ENCODE measurements at places on chromosomes 6 and 20.

DNA sequence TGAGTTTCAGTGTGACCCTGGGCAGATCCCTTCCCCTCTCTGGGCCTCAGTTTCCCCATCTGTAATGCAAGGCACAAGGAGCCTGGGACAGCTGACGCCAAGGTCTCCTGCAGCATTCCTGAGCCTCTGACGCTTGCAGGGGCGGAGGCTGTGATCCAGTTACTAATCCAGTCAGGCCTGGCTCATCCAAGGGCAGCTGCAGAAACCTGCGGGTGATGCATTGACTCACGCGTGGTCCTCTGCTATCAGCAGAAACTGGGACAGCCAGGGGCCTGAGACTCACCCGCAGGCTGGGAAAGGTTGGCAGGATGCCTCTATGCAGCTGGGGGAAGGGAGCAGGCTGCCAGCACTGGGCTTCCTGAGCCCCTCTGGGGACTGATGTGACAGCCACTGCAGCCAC is 65.0 kb upstream of the SIRPA start:
- no peaks in the 10 kb centered on the region for H3K36me3 ChIP-seq
- no peaks in the 10 kb centered on the region for H3K27me3 ChIP-seq
- no peak for DNase-seq
- no peak overlapping the region for H3K4me3 ChIP-seq

DNA sequence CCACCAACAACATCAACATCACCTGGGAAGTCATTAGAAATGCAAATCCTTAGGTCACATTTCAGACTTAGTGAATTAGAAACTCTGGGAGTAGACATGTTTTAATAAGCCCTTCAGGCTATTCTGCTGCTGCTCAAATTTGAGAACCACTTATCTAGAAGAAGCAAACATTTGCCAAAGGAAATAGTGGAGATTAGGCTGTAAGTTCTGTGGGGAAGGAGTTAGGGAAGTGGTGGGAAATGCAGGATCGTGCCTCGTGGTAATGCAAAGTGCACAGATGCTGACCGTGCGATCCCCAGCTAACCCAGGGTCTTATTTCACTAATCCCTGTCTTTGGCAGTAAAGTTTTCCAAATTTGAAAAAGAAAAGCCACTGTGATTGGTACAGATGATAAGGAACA is 328.5 kb downstream of the EPM2A start:
- no peak for DNase-seq
- no peaks in the 10 kb centered on the region for H3K36me3 ChIP-seq
- H3K4me3 ChIP-seq = no peak overlapping the region
- no peaks in the 10 kb centered on the region for H3K27me3 ChIP-seq

DNA sequence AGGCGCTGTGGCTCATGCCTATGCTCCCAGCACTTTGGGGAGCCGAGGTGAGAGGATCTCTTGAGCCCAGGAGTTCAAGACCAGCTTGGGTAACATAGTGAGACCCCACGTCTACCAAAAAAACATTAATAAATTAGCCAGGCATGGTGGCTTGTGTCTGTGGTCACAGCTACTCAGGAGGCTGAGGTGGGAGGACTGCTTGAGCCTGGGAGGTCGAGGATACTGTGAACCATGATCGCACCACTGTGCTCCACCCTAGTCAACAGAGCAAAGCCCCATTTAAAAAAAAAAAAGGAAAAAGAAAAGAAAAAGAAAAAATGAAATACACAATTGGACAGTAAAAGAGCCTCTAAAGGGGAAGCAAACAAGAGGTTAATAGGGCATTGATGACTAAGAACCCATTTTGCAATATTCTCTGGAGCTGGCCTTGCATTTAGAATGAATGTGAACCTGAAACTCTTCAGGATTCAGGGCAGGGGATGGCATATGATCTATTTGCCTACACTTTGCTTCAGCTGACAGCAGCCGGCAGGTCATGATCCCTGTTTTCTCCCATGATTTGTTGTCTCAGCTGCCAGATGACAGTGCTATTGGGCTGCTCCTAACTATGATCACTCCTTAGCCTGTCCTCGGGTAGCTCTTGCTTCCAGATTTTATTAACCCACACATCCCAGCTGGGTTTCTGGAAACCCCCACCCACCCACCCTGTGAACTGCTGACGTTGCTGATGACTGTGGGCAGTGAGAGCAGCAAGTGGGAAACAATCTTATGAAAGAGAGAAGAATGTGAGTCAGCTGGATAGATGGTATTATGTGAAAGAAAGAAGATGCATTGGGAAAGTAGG is 83.8 kb upstream of the ELOVL5 start:
- H3K36me3 ChIP-seq = no peaks in the 10 kb centered on the region
- no peak for DNase-seq
- H3K4me3 ChIP-seq = no peak overlapping the region

DNA sequence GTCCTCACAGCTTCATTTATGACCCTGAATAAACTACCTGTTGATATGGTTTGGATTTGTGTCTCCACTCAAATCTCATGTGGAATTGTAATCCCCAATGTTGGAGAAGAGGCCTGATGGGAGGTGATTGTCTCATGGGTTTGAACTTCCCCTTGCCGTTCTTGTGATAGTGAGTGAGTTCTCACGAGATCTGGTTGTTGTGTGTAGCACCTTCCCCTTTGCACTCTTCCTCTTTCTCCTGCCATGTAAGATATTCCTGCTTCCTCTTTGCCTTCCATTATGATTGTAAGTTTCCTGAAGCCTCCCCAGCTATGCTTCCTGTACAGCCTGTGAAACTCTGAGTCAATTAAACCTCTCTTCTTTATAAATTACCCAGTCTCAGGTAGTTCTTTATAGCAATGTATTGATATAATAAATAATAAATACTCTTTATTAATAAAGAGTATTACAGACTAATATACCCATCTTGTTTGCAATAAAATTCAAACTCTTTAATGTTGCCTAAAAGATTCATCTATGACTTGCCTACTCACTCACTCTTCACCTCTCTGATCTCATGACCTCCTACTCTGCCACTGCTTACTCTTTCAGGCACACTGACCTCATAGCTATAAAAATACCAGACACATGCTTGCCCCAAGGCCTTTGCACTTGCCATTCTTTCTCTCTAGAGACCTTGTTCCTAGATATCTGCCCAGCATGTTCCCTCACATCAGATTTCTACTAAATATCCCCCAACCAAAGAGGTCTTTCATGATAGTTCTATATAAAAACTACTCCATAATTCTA is 256.4 kb upstream of the MARCKS start:
- DNase-seq = no peak
- no peaks in the 10 kb centered on the region for H3K36me3 ChIP-seq
- no peak overlapping the region for H3K4me3 ChIP-seq
- no peaks in the 10 kb centered on the region for H3K4me1 ChIP-seq

DNA sequence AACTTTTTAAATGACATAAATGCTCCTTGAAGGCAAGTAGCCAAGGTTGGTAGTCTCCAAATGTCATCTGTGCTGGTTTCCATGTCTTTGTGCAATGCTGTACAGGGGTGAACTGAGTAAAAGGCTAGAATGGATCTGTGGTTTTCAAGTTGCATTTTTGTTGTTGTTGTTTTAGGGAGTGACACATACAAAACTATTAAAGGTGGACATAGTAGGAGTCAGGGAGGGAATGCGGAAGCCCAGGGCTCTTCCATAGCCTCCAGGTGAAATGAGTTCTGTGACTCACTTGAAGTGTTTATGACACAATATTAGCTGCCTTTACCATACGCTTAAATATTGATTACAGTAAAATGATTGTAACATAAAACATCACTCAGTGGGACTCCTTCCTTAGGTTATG is 22.5 kb upstream of the QKI start:
- DNase-seq = no peak
- H3K4me3 ChIP-seq = no peak overlapping the region
- H3K27ac ChIP-seq = no peak overlapping the region
- no peaks in the 10 kb centered on the region for H3K27me3 ChIP-seq
- H3K4me1 ChIP-seq = peaks cover 1% of the 10 kb centered on the region
- H3K36me3 ChIP-seq = no peaks in the 10 kb centered on the region

GRCh38 chr6:29792123-29793035 is 35.2 kb upstream of the HLA-G start:
- H3K4me1 ChIP-seq = no peaks in the 10 kb centered on the region
- no peak for DNase-seq
- H3K4me3 ChIP-seq = peak overlapping the region; percentile 39
- H3K36me3 ChIP-seq = no peaks in the 10 kb centered on the region

DNA sequence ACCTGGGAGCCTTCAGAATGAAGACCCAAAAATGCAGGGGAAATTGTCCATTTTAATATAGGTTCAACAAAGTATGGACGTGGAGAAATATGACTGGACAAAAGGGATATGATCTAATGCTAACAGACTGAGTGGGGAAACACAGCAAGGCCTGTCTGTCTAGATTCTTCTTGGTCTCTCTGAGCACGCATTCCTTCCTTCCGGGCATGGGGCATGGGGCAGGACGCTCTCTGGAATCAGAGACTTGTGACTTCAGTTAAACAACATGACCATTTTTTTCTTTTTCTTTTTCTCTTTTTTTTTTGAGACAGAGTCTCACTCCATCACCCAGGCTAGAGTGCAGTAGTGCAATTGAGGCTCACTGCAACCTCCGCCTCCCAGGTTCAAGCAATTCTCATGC is 31.9 kb downstream of the ZBTB2 start:
- H3K27me3 ChIP-seq = no peaks in the 10 kb centered on the region
- no peaks in the 10 kb centered on the region for H3K4me1 ChIP-seq
- no peak overlapping the region for H3K4me3 ChIP-seq
- no peaks in the 10 kb centered on the region for H3K36me3 ChIP-seq
- no peak overlapping the region for H3K27ac ChIP-seq

- H3K4me3 ChIP-seq = peak within 1 kb of the TSS; percentile 95
- no peaks in the 10 kb centered on the region for H3K27me3 ChIP-seq
- H3K36me3 ChIP-seq = no peaks in the 10 kb centered on the region
- H3K4me1 ChIP-seq = no peaks in the 10 kb centered on the region
- H3K27ac ChIP-seq = no peak within 1 kb of the TSS
- DNase-seq = no peak
Observed at GRCh38 chr6:154995254-154996015, at the start of gene TIAM2. TSS of gene TIAM2 (plus strand) at chr6:154995315. CDS start at chr6:155129224, 133,909 bp downstream.

DNA sequence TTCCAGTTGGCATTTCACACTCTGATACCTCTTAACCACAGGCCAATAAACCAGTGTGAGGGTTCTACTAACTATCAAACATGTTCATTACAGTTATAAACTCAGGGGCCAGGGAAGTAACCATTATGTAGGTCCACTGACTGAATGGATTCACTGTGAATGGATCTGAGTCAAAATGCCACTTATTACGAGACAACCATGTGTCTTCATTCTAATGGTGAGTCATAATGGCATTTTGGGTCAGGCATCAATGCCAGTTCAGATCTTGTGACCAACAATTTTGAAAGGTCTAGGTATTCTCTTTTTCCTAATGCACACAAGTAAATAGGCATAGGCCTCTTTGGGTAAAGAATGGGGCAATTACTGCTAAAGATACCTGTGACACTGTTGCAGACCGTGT is 112.2 kb upstream of the HEY2 start:
- no peaks in the 10 kb centered on the region for H3K27me3 ChIP-seq
- no peak overlapping the region for H3K4me3 ChIP-seq
- no peak for DNase-seq
- H3K4me1 ChIP-seq = no peaks in the 10 kb centered on the region

Data from iPS DF 6.9 (cell line).